ENCODE measurements at places on chromosomes 12 and 14. TPM values are rescaled to one million over a fixed set of nuclear protein-coding genes. Genes with fewer than 3 reads are reported as not detected.

KRT72 gene
- polyA plus RNA-seq: 0.29 TPM

DAD1 gene
- polyA plus RNA-seq: 189 TPM

SEL1L gene
- 42.7 TPM for polyA plus RNA-seq

MMP14 gene
- polyA plus RNA-seq: 60.5 TPM

CCDC197 gene
- not detected for polyA plus RNA-seq

UBE3B gene
- 27.1 TPM for polyA plus RNA-seq

FGF6 gene
- not detected for polyA plus RNA-seq

COL2A1 gene
- 27.5 TPM for polyA plus RNA-seq

Measured in spinal cord (tissue), 10 donors.